ENCODE measurements at places on chromosomes 13 and 19.

DNA sequence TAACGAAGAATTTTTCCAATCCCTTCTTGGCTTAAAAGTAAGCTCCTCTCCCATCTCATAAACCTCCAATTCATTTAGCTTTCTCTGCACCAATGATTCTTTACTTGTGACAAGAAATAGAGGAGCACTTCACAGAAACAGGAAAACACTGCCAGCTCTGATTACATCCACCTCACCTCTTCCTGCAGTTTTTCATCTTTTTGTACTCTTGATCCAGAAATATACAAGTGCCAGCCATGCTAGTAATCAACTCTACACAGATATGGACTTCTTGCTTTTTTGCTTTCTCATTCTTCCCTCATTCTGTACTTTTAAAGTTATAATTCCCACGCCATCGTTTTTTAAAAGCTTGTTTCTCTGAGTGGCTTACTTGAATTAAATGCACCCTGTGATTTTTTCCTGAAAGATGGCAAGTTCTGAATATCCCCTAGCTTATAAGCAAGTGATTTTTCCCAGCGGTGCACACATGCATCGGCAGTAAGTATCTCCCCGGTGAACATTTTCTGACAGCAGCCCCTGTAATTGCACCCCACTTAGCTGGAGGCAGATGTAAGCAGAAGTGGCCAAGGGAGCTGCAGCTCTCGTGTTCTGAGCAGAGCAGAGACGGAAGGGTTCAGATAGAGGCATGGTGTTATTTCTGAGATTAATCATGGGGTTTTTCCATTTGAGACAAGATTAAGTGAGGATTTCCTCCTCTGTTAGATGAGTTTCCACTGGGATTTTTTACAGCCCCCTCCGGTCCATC, 340.7 kb downstream of the SLC7A1 start:
- DNase-seq: no peak

DNA sequence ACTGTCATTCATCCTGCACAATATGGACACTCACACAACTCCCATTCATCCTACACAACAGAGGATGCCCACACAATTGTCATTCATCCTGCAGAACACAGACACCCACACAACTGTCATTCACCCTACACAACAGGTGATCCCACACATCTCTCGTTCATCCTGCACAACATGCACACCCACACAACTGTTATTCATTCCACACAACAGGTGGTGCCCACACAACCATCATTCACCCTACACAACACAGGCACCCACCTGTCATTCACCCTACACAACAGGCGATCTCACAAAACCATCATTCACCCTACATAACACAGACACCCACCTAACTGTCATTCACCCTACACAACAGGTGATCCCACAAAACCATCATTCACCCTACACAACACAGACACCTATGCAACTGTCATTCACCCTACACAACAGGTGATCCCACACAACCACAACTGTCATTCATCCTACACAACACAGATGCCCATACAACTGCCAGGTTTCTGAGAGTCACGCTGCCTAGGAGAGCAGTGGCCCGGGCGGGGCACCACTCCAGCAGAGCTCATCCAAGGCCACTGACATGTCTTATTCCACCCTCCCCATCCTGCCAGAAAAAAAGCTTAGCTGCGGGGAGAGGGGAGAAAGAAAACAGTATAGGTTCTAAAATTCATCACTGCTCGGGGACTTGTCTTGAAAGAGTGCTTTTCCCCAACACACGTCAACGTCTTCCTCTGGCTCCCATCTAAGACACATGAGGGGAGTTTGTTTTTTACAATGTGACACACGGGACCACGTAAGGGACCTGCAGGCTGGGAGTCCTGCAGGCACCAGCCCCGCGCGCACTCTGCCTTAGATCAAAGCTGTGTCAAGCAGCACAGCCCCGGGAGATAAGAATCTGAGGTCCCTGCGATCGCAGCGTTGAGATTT, 44.0 kb downstream of the KLF2 start:
- DNase-seq: peak; percentile 33

DNA sequence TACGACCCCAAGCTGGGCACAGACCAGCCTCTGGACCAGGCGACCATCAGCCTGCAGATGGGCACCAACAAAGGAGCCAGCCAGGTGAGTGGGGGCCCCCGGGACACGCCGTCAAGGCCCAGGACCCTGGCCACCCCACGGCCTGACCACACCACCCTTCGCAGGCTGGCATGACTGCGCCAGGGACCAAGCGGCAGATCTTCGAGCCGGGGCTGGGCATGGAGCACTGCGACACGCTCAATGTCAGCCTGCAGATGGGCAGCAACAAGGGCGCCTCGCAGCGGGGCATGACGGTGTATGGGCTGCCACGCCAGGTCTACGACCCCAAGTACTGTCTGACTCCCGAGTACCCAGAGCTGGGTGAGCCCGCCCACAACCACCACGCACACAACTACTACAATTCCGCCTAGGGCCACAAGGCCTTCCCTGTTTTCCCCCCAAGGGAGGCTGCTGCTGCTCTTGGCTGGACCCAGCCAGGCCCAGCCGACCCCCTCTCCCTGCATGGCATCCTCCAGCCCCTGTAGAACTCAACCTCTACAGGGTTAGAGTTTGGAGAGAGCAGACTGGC, 9.6 kb downstream of the ELOF1 start:
- DNase-seq: no peak

DNA sequence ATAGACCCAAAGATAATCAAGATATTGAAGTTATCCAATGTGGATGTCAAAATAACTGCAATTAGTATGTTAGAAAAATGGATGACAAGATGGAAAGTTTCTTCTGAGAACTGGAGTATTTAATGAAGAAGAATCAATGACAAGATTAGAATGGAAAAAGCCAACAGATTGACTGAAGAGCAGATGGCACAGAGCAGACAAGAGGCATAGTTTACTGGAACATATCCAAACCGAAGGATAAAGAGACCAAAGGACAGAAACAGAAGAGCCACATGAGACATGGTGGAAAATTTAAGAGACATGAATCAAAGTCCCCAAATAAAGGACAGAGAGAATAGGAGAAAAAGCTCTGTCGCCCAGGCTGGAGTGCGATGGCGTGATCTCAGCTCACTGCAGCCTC, 89.6 kb upstream of the RXFP2 start:
- no peak for DNase-seq

DNA sequence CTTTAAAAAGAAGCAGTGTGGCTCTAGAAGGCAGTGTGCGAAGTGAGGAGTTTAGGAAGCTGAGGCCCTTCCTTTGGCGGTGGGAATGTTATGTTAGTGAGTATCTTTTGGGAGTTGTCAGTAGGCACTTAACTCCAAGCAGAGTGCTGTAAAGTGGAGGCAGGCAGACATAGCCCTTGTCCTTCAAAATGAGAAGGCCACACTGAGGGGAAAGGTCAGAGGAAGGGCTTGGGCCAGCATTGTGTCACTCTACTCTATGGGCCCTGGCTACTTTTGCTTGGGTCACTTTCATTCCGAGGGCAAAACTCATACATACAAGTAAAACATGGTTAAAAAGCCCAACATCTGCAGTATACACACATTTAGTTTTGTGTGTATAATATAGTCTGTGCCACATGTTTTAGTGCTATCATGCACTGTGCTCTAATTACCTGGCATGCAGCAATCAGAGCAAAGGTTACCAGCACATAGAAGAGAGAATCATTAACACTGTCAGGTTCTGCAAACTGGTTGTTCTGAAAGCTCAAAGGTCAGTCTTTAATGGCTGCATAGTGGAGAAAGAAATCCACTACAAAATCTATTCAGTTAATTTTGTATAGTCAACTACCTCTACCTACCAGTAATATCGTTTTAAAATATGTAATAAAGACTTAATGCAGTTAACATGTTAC, 64.4 kb downstream of the WASF3 start:
- no peak for DNase-seq

GRCh38 chr13:20901668-20902437, 693 bp downstream of the XPO4 start:
- DNase-seq: peak; percentile 57

- DNase-seq: no peak
These were observed 219.1 kb downstream of the IRS2 start for GRCh38 chr13:109567315-109567714.

DNA sequence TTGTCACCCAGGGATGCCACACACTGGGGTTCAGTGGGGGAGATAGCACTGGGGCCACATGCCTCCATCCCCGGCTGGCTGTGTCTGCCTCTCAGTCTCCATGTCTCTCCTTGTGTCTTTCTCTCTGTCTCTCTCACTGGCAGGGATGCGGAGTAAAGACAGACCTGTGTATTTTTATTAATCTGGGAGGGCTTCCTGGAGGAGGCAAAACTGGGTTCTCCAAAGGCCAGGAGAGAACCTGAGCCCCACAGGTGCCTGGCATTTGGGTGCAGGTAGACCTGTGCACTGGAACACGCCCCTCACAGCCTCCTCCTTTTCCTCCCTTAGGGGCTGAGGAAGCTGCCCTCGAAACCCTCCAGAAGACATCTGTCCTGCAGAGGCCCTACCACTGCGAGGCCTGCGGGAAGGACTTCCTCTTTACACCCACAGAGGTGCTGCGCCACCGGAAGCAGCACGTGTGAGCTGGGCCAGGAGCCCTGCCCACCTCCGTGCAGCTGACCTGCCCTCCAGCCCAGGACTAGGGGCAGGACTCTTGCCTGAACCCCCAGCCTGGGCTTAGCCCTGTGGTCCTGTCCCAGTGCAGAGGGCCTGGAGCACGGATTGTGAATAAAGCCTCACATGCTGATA, 32.7 kb downstream of the DHX34 start:
- DNase-seq: peak; percentile 62

- DNase-seq: no peak
These were observed 1120.7 kb downstream of the DIAPH3 start for GRCh38 chr13:59043016-59043415.

Data from Right ventricle myocardium superior (tissue), 1 donor.